Upper lobe of right lung (tissue), 1 donor: ENCODE measurements at places on chromosomes 4 and X.

DNA sequence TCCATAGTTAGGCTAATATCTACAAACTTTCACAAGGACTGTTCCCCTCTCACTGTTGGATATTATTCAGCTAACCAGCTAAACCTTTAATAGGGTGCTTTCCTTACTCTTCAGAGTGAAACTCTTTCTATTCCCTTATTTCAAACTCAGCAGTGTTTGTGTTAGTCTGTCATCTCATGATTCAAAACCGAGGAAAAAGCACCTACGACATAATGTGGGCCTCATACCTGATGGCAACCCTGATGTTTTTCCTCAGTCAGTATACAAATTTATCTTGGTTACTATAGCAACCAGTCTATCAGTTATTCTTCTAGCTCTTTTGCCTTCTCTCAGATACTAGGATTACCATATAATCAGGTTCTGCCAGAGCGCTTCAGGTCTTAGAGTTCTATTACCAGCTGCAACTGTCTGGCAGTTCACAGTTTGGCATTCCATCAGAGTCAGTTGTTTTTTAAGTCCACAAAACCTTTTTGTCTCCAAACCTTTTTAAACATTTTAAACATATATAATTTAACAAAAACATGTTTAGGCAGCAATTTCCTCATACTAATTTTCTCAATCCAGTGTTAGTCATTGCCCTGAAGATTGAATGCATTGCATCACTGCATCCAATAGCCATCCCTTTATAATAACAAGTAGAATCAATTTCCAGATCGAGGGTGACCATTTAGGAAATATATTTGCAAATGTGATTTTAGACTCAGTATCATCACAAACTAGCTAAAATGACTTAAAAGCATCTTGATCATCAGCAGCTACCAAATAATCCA lies 7.4 kb downstream of the WDR44 start:
- DNase-seq: no peak

DNA sequence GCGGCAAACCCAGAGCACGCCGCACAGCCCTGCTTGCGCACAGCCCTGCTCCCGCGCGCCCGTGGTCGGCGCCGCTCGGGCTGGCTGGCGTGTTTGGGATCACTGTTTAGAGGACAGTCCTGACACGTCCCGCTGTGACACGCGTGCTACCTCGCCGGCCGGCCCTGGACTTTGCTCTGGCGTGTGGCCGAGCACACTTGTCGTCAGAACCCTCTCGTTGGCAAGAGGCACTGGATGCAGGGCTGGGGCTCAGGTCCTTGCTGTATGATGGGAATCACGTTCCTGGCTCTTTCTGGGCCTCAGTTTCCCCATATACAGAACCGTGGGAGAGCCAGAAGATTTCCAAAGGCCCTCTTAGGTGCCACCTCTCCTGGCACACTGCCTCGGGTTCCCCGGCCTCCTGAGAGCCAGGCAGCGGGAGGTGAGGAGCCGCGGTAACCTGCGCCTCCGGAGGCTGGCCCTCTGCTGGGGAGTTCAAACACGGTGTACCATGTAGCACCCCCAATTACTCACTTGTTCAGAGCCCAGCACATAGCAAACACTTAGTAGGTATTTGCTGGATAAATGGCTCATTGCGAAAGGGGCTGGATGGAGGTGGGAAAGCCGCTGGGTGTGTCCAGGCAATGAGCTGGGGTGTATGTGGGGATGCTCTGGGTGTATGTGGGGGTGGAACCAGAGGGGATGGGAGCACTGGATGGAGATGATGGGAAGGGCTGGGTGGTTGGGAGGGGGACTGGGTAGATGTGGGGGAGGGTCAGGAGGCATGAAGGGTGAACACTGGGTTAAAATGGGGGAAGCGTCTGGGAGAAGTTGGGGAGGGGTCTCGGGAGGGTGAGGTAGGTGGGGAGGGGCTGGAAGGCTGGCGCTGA lies 76.6 kb downstream of the HTRA3 start:
- DNase-seq: no peak

DNA sequence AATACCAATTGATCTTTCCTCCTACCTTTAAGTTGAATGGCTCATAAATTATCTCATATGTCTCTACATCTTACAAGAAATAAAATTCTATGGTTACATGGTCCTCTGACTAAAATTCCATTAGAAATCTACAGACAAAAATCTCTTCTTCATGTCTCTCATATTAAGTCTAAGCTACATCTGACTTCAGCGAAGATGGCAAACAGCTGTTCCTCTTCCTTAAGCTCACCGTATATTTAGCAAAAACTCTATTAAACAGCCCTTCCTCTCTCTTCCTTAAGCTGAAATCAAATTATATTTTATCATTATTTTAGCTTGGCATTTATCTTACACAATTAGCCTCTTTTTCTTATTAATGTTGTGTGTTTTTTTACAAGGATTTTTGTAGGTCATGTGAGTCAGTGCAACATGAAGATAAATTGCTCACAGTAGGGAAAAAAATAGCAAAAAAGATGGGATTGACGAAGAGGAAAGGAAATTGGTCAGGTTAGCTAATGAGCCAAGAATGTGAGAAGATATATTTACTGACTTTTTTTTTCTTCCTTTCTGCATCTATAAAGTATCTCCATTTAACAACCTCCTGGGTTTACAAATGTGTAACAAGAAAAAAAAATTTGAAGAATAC lies 2412.8 kb downstream of the ARAP2 start:
- DNase-seq: no peak

DNA sequence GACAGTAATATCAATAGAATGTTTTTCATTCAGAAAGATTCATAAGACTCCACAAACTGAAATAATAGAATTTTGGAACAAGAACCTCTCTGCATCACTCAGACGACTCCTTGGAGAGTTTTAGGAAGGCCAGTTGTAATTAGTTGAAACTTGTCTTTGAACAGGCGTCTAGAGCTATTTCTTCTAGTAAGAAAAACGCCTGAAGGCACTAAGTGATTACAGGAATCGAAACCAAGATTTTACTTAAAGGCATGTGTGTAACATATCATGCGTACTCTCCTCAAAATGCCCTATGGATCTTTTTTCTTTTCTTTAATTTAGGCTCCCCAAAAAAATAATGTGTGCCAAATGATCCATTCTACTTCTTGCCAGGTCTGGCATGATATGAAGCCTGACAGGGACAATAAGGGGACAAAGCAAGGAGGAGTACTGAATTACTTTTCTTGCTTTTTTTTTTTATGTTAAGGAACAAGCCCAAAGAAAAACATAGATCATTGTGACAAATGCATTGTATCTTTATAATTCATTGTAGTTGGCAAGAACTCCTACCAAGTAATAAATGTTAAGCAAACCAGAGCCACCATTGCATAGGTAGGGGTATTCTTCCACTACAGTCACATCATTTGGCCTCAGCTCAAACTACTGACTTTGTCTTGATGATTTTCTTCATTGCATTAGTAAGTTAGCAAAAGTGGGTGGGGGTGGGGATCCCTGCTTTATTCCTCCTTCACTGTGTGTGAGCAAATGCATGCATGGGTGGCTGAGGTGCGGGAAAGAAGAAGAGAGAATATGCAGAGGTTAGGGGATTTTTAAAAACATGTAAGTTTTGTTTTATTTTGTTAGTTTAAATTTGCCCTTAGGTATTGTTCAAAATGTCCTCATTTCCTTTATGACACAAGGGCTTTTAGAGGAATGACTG lies 79.9 kb upstream of the ATOH1 start:
- DNase-seq: no peak

- DNase-seq: no peak
Measured at GRCh38 chr4:165203541-165204461, 3.6 kb upstream of the KLHL2 start.

GRCh38 chrX:71532078-71532752 lies 689 bp upstream of the OGT start:
- DNase-seq: no peak

DNA sequence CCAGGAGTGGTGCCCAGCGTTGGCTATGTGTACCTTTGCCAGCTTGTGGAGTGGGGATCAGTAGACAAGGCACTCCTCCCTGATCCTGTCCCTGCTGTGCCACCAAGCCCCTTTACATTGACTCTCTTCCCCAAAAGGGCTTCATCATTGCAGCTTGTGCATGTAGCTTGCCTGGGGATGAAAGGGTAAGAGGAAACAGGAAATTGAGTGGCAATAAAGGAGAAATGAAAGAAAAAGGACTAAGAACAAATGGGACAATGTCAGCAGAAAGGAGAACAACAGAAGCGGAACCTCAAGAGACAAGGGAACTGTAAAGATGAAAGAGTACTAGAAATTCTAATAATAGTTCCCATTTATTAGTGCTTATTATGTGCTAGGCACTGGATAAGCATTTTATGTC lies 8.7 kb upstream of the IL13RA1 start:
- DNase-seq: no peak
